ENCODE measurements at places on chromosomes 3 and 15.

DNA sequence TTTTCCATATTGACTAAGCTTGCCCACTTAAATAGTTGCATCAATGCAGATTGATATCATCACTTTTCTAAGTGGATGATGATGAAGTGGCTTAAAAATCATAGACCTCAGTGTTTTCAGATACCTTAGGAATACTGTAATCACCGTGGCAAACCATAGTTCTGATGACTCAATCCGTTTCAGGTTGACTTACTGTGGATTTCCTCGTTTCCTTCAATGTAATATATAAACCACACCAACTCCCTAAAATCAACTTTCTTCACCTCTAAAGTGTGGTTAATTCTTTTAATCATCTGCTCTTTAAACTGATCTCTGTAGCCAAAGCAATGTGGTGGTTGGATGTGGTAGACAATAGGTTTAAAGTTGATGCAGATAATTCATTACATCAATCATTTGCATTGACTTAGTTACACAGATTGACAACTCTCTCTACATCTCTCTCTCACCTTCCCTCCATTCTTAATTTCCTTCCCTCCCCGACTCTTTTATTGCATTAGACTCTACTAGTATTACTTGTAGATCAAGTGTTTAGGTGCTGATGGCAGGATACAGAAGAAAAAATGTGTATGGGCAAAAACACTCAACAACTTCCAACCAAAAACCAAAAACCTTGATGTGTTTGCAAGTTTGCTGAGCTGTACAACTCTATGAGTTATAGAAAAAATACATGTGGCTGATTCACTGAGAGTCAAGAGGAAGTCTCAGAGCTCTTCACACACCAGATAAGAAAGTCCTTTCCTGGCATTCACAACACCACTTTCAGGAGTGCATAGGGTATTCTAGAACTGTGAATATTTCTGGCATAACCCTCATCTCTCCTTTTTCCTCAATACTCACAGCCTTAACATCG, 243.5 kb downstream of the NFKBIZ start:
- no peak for DNase-seq

DNA sequence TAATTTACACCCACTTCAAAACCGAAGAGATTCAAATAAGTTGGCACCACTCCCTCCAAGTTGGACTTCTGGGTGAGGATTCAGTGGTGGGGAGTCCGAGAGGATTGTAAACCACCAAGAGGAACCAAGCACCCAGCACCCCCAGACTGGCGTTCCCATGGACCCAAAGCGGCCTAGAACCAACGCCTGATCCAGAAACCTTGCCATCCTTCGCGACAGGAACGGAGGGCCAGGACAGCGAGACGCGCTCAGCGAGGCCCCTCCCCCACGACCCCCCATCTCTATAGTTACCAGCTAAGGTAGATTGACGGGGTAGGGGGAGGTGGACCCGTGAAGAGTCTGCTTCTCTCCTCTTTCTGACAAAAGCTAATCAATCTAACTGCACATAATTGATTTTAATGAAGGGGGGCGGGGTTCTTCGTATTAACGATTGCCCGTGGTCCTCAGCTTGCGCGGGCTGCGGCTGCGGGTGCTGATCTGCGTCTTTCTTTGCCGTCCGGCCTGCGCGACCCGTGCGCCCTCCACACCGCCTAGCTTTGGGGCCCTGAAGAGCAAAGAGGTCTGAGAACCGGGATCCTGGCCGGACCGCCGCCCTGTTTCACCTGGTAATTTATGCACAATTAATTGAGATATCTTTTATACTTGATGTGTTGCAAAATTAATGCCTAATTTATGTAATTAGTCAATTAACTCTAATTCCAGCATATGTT, 10.9 kb upstream of the FOXB1 start:
- no peak for DNase-seq

- DNase-seq = no peak
Observed at GRCh38 chr15:43881944-43882343, 55.1 kb downstream of the WDR76 start.

GRCh38 chr3:3799173-3800079, at the start of gene LRRN1:
TSS of gene LRRN1 (plus strand) at chr3:3799431. CDS start at chr3:3844642, 45,211 bp downstream.
- no peak for DNase-seq

GRCh38 chr3:62601238-62602070, 228.1 kb upstream of the FEZF2 start:
- peak; percentile 63 for DNase-seq

DNA sequence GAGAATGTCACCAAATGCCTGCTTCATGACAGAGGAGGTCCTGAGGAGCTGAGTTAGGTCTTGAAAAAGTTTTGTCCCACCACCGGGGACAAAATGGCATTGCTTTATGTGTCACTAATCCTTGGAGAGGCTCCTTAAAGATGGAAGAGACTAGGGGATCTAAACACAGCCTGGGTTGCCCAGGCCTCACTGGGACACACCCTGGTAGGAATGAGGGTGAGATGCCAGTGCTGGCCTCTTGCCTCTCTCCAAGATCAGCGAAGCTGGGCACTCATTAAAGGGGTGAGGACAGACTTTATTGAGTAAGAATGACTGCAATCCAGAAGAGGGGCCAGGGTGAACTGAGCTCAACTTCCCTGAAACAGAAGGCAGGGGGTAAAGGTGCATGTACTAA, 58.5 kb upstream of the KLF13 start:
- DNase-seq = no peak

GRCh38 chr3:131708241-131708640, 205.5 kb upstream of the MRPL3 start:
- no peak for DNase-seq

DNA sequence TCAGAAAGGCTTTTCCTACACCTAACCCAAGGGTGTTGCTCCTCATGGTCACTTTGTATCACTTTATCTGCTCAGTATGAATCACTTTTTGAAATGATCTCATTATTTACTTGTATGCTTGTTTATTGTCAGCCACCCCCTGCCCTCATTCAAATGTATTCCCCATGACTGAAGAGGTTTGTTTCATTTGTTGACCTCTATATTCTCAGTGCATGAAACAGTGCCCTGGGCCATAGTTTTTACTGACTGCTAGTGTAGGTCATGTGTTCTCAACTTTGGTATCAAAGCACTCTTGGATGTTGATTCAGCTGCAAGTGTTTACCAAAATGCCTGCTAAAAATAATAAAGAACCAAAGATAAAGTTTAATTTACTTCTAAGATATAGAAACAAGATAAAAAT, 381.7 kb upstream of the ARPP21 start:
- no peak for DNase-seq

- DNase-seq = no peak
Observed at GRCh38 chr3:185729337-185730055, 95.3 kb downstream of the IGF2BP2 start.

DNA sequence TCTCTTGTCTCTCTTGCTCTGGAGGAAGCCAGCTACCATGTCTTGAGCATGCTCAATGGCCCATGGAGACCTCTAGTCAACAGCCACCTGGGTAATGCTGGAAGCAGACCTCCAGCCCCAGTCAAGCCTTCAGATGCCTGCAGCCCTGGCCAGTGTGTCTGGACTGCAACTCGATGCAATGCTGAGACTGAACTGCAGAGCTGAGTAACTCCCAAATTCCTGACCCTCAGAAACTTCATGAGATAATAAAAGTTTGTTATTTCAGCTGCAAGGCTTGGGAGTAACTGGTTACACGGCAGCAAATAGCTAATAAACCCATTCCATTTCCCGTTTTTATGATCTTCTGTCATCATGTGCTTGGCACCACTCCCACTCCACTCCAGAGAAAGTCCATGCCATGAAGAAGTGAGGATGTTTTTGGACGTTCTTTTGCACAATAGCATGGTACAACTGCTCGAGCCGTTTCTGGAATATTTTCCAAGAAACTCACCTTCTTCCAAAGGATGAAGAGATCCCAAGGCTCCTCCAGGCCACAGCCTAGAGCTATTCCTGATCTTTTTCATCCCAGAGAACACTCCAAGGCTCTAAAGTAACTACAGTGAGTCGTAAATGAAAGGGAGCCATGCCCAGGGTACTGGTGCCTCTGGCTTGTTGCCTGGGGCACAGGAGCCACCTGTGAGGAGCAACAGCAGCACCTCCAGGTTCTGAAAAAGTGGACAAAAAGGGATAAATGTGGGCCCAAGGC, 72.0 kb upstream of the KLF13 start:
- DNase-seq = no peak

GRCh38 chr3:23869977-23870662, 46.7 kb downstream of the NKIRAS1 start:
- DNase-seq = no peak

DNA sequence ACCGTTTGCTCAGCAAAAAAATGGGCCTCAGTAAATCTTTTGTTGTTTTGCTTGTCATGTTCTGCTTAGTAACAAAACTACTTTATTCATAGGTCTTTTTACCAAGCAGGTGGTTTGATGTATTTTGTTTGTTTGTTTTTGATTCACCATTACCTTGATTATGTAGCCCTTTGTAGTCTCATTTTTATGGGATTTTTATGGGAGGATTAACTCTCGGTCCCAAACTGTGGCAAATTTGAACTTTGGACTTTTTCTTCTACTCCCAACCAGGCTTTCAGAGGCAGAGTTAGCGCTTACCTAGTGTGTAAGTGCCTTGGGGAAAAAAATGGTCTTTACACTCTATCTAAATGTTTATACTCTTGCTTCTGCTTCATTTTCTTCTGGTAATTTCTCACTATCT, 276.7 kb upstream of the POU1F1 start:
- DNase-seq = no peak

DNA sequence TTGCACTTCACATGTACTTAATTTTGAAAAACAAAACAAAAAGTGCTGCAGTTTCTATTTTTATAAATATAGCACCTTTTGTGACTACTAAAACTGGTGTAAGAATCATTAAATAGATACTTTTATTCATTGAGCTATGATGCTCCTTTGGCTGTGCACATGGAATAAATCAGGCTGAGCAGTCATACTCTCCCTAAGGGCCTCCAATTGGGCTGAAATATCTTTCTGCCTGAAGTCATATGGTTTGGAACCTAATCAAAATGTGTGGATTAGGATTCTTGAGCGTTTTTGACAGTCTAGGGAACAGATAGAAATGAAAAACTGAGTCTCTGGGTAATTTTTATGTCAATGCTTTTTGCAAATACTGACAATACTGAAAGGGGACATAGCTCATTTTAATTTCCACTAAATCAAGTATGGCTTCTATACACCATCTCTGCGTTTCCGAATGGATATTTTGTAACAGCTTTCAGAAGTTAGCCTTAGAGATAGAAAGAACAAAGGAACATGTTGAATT, 392.2 kb upstream of the ROBO1 start:
- no peak for DNase-seq
